BE2C (cell line): ENCODE measurements at places on chromosomes 7 and 10.

DNA sequence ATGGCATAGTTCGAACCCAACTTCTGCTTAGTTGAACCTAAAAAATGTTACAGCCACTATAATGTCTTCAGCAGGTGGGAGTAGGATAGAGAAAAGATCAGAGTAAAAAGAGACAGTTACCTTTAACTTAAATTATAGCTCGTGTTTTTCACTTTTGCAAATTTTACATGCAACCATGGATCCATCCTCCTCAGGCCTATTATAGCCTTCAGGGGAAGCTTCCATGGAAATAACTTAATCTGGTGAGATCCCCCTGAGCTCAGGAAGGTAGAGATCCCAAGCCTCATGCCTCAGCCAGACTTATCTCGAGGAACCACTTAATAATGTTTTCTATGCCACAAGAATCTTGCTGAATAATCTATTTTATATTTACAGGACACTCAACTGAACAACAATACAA is 159.4 kb upstream of the FAM3C start:
- DNase-seq, result no peak

DNA sequence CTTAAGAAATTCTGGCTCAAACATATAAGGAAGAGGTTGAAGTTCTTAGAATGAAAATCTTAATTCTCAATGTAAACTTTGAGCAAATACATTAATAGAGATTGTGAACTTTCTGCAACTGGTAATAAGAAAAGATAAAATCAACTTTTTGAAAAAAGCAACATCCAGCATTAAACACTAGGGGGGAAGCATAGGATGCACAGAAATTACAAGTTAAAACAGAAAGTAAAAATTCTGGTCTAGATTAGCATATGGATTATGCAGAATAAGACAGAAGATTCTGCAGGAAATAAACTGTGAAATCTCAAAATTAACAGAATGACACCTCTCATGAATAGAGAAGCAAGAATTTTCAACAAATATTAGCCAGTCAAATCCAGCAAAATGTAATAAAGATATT is 38.0 kb upstream of the CAV2 start:
- DNase-seq, result no peak

GRCh38 chr7:72924386-72924732 is 536 bp upstream of the POM121 start:
- DNase-seq, result no peak

DNA sequence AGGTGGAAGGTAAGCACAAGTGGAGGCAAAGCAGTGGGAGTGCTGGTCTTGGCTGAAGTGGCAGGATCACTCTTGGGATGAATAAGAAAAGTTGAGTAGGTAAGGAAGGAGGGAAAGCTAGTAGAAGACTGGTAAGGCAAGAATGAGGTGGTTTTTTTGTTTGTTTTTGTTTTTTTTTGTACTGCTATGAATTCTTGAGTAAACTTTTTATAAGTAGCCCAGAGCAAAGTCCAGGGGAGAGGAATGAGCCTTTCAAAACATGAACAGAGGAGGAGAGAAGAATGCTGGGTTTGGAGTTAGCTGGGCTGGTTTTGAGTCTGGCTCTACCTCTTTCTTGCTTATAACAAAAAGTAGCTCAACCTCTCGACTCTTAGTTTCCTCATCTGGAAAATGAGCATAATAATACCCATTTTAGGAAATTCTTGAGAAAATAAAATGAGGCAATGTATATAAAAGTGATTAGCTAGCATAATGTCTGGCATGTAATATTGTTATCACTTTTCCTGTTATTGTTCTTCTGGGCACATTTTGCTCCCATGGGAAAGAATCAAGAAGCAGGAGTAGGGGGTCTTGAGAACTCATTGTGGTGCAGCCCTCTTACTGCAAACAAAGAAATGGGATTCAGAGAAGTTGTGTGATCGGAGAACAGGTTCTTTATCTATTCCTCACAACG is 24.1 kb upstream of the LRRC17 start:
- DNase-seq, result no peak

DNA sequence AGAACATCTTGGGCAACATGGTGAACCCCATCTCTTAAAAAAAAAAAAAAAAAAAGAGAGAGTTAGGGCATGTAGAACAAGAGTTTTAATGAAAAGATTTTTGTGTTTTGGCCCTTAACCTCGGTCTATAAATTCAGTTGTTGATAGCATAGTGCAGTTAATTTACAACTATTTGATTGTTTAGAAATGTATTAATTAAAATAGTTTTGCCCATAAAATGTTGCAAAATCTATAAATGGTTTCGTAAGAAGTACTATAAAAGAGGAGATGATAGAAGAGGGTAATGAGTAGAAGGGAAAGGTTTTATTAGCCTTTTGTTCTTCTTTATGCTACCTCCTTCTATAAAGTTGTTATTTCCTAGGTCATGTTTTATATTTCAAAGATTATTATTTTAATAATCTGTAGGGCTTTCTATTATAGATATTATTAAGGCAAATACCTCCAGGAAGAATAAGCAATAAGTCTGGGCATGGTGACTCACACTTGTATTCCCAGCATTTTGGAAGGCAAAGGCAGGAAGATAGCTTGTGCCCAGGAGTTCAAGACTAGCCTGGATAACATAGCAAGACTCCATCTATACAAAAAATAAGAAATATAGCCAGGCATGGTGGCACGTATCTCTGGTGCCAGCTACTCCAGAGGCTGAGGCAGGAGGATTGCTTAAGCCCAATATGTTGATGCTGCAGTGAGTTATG is 73.3 kb downstream of the MCU start:
- no peak for DNase-seq

- DNase-seq, result no peak
These were observed 229.9 kb downstream of the CXCL12 start for GRCh38 chr10:44154956-44155355.

DNA sequence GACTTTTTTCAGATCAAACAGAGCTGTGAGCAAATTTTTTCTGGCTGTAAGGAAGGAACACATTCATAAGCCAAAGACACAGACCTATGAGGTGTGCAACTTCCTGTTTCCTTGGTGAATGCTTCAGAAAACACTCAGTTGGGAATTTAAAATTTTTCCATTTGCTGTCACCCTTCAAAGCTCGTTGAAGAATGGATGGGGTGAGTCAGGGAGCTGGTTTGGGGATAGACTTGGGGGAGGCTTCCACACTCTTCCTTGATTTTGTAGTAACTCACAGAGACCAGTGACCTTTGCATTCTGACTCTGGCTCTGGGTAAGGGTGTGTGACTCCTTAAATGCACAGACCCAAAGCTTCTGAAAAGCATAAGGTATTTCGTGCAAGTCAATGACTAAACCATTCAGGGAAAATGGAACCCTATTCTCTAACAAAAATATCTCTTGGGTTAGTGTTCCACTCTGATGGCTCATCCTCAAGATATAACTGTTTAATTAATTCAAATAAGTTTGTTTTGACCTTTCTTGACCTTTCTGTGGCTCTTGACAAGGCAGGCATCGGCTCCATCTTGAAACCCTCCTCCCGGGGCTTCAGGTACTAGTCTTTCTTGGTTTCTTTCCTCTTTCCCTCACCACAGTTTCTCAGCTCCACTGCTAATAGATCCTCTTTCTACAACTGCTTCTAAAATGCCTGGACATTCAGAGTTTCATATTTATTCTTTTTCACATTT is 227.8 kb upstream of the INHBA start:
- no peak for DNase-seq

DNA sequence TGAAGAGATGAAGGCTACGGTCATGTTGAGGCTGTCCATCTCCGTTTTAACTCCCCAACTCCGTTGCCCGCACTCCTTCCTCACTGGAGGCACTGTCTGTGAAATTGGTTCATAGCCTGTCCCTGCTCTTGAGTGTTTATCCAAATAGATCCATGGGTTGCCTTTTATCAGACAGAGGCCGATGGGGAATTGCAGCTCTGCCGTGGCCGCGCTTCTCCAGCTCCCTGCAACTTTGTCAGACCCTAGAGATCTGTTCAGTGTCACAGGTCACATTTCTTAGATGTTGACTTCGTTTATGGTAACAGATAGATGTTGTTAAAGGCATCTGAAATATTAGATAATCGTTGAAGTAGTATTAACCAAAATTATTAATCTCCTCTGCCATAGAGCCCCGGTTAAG is 14.7 kb downstream of the PPP2R2D start:
- DNase-seq, result no peak

DNA sequence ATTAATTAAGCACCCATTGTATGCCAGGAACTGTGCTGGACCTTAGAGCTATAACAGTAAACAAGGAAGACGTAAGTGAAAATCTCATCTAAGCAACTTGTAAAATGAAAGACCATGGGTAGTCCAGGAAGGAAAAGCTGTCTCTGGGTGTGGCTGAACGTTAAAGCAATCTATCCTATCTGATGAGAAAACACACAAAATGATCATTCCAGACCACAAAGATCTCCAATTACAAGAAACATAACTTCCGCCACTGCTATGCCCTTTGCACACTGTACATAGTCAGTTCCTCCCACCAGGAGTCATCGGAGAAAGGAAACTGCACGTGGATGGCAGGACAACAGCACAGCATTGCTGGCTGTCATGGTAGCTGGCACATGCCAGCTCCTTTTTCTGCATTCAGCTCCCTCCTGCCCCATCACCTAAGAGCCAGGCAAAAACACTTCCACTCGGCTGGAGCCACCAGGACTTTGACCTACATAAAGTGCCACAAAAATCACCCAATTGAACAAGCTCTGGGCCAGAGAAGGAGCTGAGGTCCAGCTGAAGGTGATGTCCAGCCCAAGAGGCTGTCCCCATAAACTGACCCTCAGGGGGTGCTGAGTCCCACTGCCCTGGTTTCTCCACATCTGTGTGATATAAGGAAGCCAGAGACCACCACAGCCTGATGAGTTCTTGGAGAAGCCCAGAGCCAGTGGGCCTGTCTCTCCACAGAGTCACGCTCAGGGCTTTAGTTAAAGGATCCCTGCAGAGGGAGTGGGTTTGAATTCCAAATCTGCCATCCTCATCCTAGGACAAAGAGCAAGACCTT is 56.4 kb downstream of the STEAP1B start:
- no peak for DNase-seq

DNA sequence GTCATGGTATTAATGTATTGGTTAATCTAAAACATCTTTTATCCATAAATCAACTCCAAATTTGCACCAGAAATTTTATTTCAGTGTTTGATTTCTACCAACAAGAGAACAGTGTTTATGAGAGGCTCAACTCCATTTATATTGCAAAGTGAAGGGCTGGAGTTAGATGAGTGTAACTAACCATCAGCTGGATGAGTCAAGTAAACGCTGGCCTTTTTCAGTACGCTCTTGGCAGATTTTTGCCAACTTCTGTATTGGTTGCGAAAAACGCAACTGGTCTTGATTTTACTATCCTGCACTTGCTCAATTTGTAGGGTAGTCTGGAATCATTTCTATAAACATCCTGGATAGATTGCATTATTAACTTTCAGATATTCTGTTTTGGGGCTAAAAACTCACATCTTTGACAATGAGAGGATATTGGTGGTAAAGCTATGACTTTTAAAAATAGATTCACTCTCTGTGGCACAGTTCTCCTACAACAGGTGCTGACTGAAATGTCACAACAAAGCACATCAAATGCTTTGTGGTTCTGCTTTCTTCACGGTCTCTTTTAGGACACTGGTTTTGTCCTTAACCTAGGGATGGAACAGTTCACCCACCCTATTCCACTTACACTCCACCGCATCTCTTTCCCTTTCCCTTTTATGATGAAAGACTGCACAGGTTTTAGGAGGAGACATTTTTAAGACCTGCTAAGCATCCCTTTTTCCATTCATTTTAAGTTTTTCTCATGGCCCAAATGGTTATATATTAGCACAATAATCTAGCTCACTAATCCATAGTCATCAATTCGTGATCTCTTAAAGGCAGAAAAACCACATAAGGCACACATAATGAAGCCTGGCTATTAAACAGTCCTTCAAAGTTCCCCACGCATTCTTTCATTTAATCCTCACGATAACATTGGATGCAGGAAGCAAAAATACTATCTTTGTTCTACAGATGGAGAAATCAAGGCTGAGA is 12.8 kb downstream of the CACNA2D1 start:
- DNase-seq, result no peak

DNA sequence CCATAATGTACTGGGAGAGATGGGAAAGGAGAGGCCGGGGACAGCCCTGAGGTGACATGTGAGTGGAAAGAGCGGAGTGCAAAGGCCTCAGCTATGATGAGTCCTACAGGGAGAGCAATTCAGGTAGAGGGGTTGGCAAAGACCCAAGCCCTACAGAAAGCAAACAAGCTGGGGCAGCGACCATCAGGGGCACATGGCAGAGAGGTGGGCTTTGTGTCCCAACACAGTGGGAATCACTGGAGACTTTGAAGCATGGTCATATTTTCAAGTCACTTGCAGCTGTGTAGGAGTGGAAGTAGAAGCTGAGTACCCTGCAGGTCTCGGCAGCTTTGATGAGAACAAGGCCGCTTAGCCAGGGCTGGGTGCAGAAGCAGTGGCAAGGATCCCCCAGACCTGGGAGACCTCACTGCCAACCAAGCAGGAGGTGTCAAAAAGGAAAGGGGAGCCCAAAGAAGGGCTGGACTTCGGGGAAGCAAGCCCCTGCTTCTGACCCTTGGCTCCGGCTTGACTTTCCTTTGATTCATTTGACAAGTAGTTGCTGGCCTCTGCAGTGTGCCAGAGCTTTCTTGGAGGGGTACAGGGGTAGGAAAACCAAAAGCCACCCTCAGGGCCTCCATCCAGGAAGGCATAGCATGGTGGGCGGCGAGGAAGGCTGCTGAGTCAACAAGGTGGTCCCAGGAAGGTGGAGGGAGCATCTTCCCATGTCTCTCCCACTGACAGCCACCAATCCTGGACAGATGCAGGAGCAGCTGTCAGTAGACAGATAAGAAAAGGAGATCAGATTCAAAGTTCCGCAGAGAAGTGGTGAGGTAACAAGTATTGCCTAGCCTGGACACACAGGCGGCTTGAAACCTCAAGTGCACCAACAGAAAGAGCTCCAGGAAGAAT is 1.9 kb upstream of the PGAM2 start:
- DNase-seq, result no peak
